ENCODE measurements at places on chromosomes 5 and 9.

DNA sequence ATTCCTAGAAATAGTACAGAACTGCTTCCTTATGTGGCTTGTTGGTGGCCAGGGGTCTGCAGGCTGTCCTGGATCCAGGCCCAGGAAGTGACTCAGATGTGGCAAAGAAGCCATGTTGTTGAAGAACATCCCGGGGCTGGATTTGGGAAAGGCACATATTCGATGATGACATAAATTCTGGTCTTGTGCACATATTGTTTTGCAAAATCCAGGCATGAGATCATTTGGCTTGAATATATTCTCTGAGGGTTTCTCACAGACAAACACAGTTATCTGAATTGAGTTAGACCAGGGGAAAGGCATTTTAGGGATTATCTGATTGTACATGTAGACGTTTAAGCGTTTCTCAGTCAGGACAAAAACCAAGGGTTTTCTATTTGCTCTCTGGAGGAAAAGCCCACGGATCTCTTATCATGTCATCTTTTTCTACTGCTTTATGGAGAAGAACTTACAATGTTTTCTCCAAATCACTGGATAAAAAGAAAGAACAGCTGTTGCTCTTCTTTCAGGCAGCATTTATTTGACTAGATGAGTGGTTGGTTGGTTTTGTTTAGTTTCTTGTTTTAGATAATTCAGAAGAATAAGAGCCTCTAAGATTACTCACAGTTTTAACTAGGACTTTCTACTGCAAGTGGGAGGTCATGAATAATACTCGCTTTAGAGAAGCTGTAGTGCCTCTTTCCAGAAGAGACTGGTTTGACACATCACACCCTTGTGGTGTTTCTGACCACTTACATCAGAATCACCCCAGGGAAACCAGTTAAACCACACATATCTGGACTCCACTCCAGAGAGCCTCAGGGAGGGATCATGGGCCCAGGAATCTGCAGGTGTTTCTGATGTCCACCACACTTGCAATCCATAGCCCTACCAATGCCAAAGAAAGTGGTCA is 29.5 kb upstream of the LHFPL2 start:
- DNase-seq, result no peak

GRCh38 chr9:91896513-91897121 is 53.4 kb downstream of the ROR2 start:
- DNase-seq, result no peak

- no peak for DNase-seq
Measured at GRCh38 chr9:78386773-78387172, 89.8 kb downstream of the PSAT1 start.

DNA sequence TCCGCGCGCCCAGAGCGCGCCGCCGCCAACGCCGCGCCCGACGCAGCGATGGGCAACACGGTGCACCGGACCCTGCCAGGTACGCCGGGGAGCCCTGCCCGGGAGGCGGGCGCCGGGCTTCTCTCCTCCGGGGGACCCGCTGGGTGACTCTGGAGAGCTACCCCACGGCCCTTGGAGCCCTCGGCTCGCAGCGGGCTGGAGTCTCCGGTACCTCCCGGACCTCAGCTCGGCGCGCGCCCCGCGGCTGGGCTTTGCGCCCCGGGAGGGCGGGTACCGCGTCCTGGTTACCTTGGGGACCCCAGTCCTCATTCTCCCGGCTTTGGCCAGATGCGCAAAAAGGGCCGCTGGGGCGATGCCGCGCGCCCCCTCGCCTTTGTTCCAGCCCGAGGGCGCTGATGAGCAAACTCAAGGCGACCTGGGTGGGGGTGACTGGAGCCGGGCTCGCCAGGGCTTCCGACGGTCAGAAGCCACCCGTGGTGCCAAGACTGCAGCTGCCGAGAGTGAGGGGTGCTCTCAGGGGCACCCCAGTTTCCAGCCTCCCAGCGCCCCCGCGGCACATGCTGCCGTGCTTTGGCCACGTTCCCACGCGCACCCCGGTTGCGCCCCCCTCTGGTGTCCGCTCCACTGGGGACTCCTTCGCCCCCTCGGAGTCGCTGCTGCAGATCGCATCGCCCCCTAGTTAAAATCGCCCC is 442 bp downstream of the NEURL1B start:
- DNase-seq, result no peak

GRCh38 chr9:95629585-95629984 is 112.8 kb upstream of the PTCH1 start:
- no peak for DNase-seq

DNA sequence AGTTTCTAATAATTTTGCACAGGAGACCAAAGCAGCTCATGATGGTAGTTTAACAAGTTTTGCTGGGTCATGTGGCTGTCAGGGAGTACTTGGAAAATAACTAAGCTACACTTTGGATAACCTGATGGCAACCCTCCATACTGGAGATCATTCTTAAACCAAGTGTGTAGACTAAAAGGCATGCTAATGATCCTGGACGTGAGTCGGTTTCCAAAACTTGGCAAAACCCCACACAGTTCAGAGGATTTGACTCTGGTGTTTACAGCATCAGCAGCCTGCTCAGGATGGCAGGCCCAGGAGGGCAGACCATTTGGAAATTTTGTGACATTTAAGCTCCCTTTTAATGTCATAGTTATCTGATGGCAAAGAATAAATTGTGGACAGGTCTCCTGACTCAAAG is 196.5 kb upstream of the EFNA5 start:
- no peak for DNase-seq

GRCh38 chr9:131032384-131032783 is 23.4 kb downstream of the LAMC3 start:
- no peak for DNase-seq

DNA sequence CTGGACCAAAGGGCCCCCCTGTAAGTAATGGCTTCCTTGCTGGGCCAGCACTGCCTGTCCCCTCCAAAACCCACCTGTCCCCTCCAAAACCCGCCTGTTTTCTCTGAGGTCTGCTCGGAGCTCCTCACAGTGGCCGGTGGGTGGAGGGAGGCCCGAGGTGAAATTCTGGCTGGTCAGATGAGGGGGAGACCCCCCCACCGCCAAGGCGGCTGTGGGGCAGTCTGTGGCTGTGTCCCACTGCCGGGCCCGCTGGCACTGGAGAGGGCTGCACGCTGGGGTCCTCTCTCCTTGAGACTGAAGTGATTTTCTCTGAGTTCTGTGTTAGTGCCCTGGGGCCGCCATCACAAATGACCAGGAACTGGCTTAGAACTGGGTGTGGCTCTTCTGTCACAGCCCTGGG is 83.7 kb upstream of the FCN2 start:
- no peak for DNase-seq

GRCh38 chr9:127351182-127352166 is 45.5 kb upstream of the SLC2A8 start:
- no peak for DNase-seq

GRCh38 chr9:25678147-25678666 is at the start of gene TUSC1:
Gene TUSC1 (minus strand): TSS chr9:25678444. CDS start chr9:25678312, 132 bp downstream.
- no peak for DNase-seq

All from activated CD8-positive, alpha-beta memory T cell treated with anti-CD3 and anti-CD28 coated beads for 1 hour (primary cell).